Central memory CD8-positive, alpha-beta T cell (primary cell): ENCODE measurements at places on chromosomes 11 and 22.

- no peak for DNase-seq
These were observed 22.6 kb downstream of the AMOTL1 start for GRCh38 chr11:94790661-94791180.

DNA sequence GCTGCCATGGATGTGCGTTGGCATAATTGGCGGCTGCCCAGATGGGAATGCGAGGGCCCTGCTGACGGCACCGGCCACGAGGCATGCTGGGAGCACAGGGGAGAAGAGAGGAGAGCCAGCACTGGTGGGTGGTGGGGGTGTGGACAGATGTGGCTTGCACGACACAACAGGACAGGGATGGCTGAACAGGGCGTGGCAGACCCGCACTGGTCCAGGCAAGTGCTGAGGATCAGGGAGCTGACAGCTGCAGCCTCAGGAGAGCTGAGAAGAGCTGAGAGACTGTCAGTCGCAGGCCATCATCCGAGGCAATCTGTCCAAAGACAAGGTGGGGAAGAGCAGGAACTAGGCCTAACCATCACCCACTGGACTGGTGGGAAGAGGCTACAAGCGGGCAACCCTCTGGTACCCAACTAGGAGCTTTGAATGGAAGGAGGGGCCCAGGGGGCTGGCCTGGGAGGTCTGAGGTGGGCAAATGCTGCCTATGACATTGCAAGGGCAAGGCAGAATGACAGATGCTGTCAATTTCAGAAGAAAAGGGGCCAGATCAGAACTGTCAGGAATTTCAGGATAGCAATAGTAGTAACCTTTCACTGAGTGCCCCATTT lies 2.4 kb downstream of the GNB1L start:
- DNase-seq: no peak

GRCh38 chr11:134036492-134037045 lies 32.3 kb upstream of the JAM3 start:
- no peak for DNase-seq

GRCh38 chr22:31615491-31615860 lies 46.5 kb downstream of the PISD start:
- no peak for DNase-seq

DNA sequence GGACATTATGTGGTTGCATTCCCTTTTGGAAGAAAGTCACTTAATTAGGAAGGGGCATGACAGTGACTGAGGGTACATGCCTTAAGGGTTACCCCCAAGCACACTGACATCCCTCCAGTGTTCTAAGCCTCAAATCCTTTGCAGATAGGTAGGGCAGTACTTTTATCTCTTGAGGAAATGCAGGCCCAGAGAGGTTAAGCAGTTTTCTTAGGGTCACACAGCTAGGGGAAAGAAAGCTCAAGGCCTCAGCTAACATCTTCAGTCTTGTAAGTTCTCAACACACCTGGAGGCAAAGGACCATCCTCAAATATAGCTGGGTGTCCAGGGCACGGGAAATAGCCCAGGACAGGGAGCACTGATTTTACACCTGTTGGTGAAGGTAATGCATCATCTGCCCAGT lies 31.6 kb downstream of the KIAA1671 start:
- no peak for DNase-seq

- DNase-seq: no peak
These were observed 35.8 kb downstream of the C11orf58 start for GRCh38 chr11:16773981-16774935.

DNA sequence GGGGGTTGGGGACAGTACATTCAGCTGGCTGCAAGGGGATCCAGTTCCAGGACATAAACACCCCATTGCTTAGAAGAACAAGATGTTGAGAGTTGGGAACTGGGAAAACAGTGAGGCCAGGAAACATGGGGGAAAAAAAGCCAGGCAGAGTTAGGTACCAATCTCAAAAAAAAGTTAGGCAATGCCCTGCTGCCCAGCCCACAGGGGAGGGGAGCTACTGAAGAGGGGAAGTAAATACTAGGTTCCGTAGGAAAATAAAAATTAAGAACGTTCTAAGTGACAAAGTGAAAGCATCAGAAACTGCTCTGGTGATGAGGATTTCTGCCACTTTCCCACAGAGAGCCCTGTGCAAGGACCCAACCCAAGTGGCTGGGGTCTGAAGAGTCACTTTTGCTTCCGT lies 12.0 kb downstream of the SPTBN2 start:
- no peak for DNase-seq

DNA sequence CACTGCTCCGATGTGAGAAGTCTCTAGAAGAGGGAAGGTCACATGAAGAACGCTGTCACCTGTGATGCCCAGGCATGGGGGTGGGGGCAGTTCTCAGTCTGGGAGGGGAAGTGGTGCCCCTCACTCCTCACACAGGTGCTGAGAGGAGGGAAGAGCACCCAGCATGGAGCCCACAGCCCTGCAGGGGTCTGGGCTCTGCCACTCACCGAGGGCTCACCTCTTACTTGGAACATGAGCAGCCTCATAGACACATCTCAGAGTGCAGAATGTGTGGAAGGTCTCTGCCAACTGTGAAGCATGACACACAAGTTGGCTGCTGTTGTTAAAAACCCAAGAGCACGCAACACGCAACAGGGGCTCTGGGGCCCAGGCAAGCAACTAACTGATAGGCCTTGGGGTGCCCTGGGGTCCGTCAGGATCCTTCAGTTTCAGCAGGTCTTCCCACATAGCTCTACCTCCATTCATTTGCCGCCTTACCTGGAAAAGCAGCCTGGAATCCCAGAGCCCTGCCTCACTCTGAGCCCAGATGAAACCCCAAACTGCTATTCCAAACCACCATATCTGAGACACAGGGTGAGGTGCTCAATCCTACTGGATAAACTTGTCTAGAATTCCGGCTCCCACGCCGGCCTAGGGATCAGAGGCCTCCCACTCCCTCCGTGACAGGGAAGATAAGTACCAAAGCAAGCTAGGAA lies 17.5 kb upstream of the TMPRSS4 start:
- DNase-seq: no peak

DNA sequence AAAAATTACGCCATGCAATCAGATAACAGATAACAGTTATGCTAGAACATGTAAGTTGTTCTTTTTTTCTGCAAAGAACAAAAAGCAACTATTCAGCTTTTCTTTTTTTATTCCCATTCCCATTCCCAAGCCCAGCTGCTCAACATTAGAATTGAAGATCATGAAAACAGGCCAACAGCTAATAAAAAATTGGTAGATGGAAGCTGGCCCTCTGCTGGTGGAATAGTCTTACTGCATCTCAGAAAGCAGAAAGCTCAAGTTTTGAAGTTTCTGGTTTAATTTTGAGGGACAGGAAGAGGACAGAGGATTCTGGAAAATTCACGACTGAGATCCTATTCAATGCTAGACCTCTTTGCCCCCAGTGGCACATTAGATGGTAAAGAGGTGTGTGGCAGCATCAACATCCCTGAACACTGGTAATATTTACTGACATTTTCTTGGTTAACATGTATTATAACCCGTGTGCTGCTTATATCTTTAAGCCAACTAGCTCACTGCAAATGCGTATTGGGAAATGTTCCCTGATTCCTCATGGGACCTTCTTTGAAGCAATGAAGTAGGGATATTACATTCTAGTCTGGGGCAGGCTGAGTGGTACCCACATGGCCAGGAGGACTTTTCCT lies 591.2 kb downstream of the OPCML start:
- no peak for DNase-seq

DNA sequence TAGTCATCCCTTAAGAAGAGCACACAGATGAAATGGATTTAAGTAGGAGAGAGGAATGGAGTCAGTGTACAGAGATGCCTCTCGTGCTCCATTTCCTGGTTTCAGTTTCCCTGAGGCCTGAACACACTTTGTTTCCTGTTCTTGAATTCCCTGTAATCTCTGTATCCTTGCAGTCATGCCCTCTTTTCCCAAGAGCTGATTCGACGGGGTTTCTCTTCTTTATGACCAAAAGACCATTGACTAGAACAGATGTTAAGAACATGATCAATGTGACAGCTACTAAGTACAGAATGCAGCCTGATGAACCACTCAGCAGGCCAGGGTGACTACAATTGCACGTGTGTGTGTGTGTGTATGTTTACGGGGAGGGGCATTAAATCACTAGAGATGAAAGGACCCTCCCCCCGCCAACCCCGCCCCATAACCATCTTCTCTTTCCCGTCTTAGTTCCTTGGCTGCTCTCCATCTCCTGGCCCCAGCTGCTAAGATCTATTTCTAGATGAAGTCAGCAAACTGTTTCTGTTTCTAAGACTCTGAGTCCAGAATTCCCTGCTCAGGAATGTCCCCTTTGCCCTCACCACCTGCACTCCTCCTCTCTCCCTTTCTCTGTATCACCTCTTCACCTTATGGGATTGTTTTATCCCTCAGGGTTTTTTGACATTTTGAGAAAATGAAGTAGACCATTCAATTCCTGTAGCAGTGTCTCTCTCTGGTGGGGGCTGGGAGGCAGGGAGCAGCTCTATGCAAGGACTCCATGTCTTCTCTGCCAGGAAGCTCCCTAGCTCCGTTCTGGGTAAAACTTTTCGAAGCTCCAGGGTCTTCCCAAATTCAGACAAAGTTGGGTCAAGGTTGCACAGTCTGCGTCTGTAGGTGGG lies 26.0 kb downstream of the SLC22A6 start:
- DNase-seq: no peak

GRCh38 chr22:21082248-21082647 lies 36.5 kb downstream of the LRRC74B start:
- DNase-seq: no peak

DNA sequence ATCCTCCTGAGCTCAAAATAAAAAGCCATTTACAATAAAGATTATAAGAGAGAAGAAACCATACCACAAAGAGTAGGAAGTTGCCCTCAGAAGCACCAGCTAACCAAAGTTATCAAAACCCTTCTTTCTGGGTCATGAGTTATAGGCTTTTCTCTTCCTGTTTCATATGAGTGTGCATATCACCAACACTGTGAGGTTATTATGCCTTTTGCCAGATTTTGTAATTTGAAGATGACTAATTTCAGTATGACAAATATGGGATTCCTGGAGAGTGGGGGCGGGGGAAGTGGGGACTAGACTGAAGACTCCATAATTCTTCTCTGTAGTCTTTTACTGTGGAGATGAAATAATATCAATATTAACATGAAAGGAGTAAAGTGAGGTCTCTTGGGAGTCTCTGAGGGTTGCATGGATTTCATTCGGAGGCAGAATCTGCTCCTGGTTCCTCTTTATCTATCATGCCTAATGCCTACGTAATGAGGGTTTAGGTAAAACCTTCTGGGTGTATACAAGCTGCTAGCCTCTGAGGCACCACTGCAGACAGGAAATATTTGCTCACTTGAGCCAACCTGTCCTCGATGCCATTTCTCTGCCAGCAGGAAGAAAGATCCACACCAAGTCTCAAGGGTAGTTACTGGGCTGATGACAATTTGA lies 2.1 kb downstream of the LPXN start:
- DNase-seq: no peak

DNA sequence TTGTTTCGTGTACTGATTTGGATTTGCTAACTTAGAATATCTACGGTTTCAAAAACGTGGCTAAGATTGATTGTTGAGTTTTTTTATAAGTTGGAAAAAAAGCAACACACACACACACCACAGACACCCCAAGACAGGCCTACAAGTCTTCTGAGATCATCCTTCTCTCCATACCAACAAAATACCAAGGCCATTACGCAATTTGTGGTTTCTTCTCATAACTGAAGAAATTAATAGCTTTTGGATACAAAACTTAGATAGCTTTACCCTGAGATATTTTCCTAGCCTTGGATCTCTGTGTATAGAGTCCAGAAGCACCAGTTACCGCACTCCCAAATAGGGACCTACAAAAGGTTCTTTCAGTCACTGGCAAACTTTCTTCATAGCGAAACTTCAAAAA lies 113.6 kb downstream of the SIK3 start:
- no peak for DNase-seq

- DNase-seq: no peak
These were observed 119.9 kb upstream of the RASSF10 start for GRCh38 chr11:12889243-12889642.

- no peak for DNase-seq
These were observed 519 bp upstream of the ART5 start for GRCh38 chr11:3642071-3642951.

DNA sequence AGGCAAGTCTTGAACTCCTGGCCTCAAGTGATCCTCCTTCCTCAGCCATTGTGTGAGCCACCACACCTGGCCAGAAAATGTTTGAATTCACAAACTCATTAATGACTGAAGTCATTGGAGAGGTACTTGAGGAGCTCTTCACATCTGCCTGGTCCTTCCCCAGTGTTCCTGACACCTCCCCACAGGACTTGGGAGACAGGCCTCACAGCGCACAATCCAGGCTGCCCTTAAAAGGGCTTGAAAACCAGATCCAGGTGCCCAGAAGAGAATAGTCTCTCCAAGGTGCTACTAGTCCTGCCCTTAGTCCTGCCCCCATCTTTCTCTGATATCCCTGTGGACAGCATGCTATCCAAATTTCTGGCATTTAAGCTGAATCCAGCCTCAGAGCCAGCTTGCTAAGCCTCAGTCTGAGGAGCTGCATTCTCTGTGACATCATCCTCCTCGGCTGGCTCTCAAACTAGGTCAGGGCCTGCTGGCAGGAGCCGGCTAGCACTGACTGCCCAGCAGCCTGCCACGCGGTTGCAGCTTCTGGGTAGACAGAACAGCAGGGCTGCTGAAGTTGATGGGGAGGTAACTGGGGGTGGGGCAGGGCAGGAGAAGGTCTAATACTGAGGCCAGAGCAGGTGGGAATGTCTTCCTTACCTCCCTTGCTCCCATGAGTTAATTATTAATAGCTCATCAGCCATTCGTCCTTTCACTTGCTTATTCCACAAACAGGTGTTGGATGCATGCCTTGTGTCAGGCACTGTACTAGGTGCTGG lies 35.3 kb upstream of the NECTIN1 start:
- no peak for DNase-seq

DNA sequence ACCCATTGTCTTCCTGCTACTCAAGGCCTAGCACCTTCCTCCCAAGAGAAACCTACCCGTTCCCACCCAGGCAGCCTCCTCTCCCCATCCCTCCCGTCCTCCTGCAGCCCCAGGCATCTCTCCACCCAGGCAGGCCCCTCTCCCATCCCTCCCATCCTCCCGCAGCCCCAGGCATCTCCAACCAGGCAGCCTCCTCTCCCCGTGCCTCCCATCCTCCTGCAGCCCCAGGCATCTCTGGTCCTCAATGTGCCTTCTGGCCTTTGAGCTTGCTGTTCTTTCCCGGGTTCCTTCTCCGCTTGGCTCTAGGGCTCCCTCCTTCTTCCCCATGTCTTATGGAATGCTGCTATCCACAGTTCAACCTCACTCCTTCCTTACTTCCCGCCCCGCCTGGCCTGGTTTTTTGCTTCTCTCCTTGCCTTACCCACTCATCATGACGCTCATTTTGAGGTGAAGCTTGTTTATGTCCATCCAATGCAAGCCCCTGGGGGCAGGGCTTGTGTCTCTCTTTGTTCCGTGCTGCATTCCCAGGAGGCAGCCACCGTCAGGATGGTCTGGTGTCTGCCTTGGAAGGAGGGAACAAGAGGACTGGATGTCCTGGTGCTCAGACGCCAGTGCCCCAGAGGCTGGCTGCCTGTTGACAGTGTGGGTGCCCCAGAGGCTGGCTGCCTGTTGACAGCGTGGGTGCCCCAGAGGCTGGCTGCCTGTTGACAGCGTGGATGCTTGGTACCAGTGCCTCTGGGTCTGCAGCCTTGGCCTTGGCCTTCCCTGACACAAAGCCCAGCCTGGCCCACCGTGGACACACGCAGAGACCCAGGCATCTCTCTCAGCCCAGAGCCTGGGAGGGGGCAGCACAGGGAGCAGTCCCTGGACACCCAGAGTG lies 815.7 kb downstream of the BRD1 start:
- no peak for DNase-seq

GRCh38 chr22:27834364-27835185 lies 33.0 kb upstream of the MN1 start:
- no peak for DNase-seq

- no peak for DNase-seq
These were observed 5.7 kb downstream of the CAT start for GRCh38 chr11:34444428-34444827.

- DNase-seq: no peak
These were observed 682 bp downstream of the PGAP2 start for GRCh38 chr11:3808861-3809623.
